ENCODE measurements at places on chromosomes 11 and 22.
A peak's percentile ranks its signal among the peaks of the same experiment; 100 is the strongest.

DNA sequence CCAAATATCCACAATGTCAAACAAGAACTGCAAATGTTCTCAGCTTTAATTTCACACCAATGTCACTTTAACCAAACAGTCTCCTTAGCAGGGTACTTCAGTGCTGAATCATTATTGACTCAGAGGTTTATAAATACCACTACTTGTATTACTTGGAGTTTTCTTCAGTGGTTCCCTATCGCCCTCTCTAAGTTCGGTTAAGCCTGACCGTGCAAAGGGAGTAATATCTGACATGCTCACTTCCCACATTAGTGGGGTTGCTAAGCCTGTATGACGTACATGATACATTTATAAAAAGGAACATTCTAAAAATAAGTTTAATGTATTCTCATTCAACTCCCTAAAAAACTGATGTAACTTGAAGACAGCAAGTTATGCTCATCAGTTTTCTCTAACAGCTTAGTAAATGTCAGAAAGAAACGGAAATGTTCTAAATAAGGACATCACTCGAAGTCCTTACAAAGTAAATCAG, 93.1 kb upstream of the ZC3H12C start:
- DNase-seq = peak; percentile 91

DNA sequence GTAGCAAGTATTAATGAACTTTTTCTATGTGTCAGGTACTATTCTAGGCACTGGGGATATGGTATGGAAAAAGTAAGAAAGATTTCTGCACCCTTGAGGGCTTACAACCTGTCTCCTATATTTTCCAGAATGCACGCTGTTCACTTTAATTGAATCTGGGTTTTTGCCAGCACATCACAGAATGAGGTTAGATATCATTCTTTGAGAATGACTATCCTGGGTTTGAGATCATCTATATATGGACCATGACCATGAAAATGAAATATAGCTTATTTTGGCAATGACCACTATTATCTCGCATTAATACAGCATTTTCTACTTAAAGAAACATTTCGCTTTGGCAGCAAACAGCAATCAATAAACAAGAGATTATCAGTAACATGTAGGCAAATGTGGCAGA, 46.9 kb downstream of the C11orf71 start:
- no peak for DNase-seq

GRCh38 chr11:64284048-64284961, at the start of gene BAD:
BAD (minus strand) TSS chr11:64284665; CDS start chr11:64284368, 297 bp downstream.
- DNase-seq = peak; percentile 91

- no peak for DNase-seq
These were observed 155.6 kb upstream of the TRIM48 start for GRCh38 chr11:55106391-55106790.

GRCh38 chr11:1569251-1569780, 2.8 kb downstream of the DUSP8 start:
- DNase-seq = no peak

DNA sequence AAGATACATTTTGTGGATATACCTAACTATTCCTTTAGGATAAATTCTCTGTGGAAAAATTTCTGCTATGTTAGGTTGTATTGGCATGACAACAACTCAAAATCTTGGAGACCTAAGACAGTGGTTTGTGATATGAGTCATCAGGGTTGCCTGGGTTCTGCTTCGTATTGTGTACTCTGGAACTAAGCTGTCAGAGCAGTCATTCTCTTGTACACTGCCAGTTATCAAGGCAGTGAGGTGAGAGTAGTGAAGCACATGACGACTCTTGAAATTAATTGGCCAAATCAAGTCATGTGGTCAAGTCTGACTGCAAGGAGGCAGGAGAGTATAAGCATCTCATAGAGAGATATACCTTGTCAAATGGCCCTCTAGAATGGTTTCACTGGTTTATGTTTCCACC, 104.4 kb downstream of the FANCF start:
- peak; percentile 68 for DNase-seq

DNA sequence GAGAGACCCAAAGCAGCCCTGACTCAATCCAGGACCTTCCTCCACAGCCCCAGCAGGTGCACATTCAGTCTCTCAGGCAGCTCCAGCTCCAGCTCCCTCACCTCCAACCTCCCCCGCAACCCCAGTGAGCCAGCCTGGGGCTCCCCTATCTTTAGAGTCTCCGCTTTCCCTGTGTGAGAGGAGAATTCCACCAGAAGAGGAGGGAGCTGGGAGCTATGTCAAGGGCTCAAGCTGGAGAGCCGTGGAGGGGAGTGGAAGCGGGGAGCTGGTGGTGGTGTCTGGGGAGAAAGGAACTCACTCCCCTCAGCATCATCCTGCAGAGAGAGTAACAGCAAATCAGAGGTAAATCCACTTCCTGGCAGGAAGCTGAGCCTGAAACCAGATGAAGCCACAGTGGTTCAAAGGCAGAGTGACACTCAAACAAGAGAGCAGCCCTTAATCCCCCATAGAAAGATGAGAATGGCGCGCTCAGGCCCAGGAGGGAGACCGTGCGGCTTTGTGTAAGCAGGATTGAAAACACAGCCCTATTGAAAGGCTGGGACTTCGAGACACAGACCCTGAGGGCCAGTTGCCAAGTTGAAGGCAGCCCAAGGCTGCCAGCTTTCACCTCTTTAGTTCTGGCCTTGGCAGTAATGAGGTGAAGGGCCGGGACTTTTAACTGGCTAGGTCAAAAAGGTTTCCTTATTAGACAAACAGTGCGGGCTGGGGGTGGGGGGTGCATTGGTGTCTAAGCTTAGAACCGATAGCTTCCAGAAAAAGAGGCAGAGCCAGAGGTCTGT, 21.4 kb upstream of the CDON start:
- no peak for DNase-seq

GRCh38 chr22:43993072-43993760, 30.9 kb upstream of the PARVB start:
- peak; percentile 74 for DNase-seq

DNA sequence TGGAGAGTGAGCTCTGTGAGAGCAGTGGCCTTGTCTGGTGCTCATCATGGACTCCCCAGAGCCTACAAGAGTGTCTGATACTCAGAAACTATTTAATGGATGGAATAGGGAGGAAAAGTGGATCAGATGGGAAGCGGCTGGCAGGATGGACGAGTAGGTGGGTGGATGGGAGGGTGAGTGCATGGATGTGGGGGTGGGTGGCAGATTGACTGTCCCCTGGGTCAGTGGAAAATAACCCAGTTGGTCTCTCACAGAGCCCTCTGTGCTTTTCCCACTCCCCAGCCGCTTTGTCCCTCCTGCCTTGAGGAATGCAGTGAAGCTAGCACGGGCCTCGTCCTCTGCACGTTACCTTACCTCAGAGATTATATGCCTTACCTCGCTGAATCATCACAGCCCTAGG, 5.9 kb downstream of the SPI1 start:
- DNase-seq = no peak

- peak; percentile 30 for DNase-seq
These were observed 1.0 kb downstream of the PIM3 start for GRCh38 chr22:49961601-49962011.

DNA sequence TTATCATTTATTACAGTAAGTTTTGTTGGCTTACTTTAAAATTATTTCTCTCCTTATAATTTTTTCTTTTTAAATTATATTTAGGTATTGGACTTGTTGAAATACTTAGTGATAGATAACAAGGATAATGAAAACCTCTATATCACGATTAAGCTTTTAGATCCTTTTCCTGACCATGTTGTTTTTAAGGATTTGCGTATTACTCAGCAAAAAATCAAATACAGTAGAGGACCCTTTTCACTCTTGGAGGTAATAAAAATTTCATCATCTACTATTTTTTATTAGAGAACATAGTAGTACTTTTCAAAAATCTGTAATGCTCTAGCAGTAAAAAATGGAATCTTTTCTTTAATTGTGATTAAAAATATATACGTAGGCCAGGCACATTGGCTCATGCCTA, 70.4 kb downstream of the ATM start:
- no peak for DNase-seq

- no peak for DNase-seq
These were observed 7.1 kb upstream of the LTO1 start for GRCh38 chr11:69682221-69682620.

GRCh38 chr22:20912494-20912893, 4.7 kb upstream of the CRKL start:
- no peak for DNase-seq

- DNase-seq = no peak
These were observed 127.9 kb upstream of the OPCML start for GRCh38 chr11:133660202-133660568.

DNA sequence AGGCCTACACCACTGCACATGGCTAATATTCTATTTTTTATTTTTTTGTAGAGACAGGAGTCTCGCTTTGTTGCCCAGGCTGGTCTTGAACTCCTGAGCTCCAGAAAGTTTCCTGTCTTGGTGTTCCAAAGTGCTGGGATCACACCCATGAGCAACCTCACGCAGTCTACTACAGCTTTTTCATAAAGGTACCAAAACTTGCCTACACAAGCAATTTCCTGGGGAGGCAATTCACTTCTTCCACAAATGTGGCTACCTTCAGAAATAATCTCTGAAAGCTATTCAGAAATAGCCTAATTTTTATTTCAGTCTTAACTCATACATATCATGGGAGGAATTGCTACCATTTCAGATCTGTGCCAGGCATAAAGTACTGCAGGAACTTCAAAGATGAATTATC, 11.4 kb downstream of the SLC35F2 start:
- DNase-seq = no peak

DNA sequence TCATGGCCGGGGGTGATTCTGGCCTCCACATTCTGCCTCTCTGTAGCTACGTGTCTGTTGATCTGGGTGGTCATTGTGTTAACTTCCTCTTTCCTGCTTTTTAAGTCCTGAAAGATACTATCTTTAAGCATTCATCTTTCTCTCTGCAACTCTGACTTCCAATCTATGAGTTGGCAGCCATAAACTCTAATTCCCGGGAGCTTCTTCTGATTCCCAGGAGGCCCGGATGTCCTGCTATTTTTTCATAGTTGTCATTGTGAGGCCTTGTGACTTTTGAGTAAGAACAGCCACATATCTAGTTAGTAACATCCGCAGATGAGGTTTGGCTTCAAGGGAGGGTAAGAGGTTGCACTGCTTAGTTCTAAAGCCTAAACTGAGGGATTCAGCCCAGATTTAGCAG, 107.8 kb downstream of the SYN3 start:
- peak; percentile 29 for DNase-seq

GRCh38 chr11:1603629-1604028, 4.6 kb downstream of the KRTAP5-3 start:
- no peak for DNase-seq

GRCh38 chr11:66478729-66479393, 1.4 kb upstream of the DPP3 start:
- DNase-seq = peak; percentile 19

DNA sequence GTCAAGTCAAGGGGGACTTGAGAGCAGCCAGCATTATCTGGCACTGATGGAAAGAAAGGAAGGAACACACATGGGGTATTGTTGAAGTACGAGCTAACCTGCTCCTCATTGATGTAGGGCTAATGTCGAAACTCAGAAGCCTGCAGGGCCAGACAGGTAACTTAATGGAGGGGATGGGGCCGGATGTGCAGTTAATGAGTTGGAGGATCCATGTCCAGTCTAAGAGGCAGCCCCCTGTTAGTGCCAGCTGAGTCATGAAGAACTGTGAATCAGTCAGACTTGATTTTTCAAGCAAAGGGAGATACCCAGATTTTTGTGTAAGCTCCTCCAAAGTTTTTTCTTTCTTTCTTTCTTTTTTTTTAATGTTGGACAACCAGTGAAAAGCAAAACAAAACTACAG, 65.6 kb downstream of the CECR2 start:
- DNase-seq = no peak

Measured in fibroblast of pulmonary artery (primary cell).